Activated CD8-positive, alpha-beta memory T cell treated with anti-CD3 and anti-CD28 coated beads for 1 hour (primary cell): ENCODE measurements at places on chromosomes 5 and 9.

DNA sequence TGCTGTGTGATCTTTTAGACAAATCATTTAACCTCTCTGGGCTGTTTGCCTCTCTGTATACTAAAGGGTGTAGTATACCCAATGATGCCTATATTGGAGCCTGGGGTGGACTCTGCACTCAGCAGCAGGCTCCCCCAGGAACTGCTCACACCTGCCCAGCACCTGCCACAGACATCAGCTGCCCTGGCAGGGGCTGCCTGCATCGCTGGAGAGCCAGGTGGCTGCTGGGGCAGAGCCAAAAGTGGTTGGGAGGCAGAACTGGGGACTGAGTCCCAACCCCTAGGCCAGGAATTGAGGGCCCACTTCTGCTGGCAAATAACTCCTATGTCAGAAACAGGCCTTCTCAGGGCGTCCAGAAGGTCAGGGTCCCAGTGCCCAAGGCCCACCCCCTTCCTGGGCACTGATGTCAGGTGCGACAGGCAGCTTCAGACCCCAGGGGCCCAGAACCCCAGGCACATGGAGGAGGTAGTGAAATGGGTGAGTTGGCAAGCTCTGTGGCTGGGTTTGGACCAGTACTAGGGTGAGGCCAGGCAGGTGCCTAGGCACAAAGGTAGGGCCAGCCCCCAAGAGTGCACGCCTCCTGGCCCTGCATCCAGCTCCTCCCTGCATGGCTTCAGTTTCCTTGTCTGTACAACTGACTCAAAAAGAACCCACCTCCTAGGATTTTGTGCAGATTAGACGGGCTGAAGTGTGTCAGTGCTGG, 5.8 kb downstream of the UNC5A start:
- no peak for DNase-seq

DNA sequence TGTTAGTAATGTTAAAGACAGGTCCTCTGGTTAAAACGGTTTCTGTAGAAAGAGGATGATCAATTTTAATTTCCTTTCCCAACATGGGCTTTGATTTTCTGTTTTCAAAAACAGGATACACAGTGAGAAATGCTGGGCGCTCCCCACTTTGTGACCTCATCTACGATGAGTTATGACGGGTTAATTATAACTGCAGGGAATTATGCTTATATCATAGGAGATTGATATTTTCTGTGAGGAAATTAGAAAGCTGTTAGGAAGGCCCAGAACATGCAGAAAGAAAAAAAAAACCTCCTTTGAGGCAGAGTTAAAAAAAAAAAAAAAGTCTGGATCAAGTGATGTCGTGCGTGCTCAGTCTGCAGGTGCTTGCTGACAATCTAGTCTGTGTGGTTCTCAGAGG, 176.8 kb upstream of the OTULINL start:
- no peak for DNase-seq

DNA sequence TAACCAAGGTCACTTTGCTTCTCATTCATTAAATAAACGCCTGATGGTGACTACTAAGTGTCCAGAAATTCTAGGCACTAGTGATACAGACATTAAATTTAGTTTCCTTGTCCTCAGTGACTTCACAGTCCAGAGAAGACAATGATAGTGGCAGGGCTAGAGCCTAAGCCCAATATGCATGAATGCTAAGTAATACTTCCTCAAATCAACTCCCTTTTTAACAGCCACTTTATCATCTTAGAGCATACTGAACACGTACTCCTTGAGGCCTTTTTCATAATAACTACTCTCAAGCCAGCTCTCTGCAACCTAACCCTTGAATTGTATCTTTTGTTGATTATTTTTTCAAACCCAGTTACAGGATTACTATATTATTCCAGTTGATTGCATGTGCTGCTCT, 74.1 kb downstream of the STX17 start:
- DNase-seq = no peak

DNA sequence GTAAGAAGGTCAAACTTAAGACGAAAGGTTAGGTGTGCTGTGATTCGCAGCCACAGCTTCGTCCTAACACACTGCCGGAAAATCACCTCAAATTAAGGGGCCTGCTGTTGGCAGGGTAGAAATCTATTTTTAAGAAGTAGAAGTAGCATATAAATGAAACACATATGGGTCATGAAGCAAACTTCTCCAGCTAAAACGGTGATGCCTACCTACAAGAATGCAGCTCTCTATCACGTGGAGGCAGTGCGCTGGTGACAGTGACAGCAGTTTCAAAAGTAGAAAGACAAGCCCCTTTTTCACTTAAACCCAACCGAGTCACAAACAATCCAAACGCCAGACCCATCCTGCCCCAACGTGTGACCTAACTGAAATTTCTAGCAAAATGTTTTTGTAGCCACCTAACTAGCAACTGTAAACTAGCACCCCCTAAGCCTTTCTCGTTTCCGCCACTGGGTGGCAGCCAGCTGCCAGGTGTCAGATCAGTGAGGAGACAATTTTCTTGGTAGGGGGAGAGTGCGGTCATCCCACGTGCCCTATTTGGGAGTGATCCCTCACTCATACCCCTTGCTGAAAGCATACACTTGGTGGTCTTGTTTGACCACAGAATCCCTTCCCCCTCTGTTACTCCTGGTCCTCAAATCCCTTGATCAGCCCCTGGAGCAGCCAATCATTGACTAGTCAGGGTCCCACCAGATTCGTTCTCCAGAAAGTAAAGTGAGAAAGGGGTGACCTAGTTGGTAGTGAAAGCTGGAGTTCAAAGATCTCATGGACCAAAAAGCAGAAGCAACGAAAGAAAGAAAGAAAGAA, 71.8 kb upstream of the MAMDC2 start:
- no peak for DNase-seq

GRCh38 chr9:95082401-95083084, 235.0 kb downstream of the FANCC start:
- DNase-seq = no peak

DNA sequence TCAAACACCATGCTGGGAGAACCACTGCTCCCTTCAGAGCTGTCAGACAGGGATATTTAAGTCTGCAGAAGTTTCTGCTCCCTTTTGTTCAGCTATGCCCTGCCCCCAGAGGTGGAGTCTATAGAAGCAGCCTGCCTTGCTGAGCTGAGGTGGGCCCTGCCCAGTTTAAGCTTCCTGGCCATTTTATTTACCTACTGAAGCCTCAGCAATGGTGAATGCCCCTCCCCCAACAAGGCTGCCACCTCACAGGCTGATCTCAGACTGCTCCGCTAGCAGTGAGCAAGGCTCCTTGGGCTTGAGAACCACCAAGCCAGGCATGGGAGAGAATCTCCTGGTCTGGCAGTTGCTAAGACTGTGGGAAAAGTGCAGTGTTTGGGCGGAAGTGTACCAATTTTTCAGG, 205.5 kb upstream of the PTGER4 start:
- no peak for DNase-seq

DNA sequence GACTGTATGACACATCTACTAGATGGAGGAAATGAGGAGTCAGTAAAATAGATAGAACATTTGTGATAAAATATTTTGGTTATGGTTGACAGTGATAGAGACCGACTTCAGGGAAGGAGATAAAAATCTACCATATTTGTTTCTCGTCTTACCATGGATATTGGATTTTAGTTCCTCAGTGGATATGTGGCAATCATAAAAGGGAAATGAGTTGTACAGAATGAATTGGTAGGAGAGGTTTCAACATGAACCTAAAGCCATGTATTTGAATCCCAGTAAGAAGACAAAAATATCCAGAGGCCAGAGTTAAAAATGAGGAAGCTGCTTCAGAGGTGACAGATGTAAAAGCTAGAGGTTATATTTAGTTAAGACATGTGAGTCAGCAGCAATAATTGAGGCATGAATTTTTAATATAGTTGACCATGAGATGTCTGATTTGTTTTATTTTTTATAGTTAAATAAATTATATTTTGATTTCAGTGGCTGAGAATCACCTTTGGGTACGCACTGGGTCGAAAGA, 480.4 kb upstream of the TUSC1 start:
- no peak for DNase-seq

GRCh38 chr9:81573415-81574321, 115.7 kb downstream of the TLE1 start:
- DNase-seq = no peak

GRCh38 chr5:149015561-149015960, 47.3 kb downstream of the SH3TC2 start:
- no peak for DNase-seq

DNA sequence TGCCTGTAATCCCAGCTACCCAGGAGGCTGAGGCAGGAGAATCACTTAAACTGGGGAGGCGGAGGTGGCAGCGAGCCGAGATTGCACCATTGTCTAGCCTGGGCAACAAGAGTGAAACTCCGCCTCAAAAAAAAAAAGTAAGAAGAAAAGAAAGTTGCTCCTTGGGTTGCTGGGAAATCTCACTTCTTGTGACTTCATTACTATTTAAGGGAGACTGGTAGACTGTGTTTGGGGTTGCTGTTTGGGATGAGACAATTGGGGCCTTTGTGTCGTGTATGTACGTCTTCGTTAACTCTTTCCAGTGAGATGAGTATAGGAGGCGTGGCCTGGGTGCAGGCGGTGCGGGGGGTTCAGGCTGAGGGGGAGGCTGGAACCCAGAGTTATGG, 11.6 kb downstream of the NDST1 start:
- no peak for DNase-seq

- no peak for DNase-seq
Measured at GRCh38 chr5:75461679-75462078, 49.8 kb downstream of the CERT1 start.

DNA sequence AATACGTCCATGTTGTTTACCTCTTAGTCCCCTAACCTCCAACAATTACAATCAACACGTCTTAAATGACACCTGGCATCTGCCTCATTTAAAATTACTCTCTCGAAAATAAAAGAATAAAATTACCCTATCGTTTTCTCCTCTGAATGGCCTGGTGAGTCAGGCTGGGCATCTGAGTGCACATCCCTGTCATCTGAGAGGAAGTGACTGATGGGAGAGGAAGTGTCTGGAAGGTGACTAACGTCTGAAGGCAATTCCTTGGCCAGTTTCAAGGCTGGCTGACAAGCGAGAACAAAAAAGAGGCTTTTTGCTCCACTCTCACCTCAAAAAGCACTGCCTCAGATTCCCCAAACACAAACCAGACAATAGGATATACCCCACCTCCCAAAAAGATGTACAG, 57.7 kb downstream of the MAPKAP1 start:
- no peak for DNase-seq

GRCh38 chr5:4095918-4096630, 500.4 kb downstream of the IRX1 start:
- no peak for DNase-seq

DNA sequence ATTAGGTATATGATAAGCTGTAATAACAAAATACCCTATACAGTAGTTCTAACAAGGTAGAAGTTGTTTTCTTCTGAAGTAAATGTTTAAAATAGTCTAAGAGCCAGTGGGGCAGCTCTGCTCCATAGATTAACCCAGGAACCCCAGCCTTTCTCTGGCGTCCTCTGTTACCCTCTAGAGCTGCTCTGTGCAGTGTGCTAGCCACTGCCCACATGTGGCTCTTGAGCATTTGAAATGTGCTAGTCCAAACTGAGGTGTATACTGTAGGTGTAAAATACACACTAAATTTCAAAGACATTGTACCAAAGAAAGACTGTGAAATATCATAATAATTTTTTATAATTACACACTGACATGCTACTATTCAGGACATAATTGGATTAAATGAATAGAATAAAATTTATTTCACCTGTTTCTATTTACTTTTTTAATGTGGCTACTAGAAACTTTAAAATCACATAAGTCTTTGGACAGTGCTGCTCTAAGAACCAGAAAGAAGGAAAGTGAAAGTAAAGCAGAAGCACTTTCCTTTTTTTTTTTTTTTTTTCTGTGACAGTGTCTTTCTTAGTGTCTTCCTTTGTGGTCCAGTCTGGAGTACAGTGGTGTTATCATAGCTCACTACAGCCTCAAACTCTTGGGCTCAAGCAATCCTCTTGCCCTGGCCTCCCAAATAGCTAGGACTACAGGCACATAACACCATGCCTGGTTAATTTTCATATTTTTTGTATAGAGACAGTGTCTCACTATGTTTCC, 39.3 kb downstream of the RAI14 start:
- DNase-seq = no peak

GRCh38 chr5:318931-319601, 2.4 kb upstream of the AHRR start:
- DNase-seq = no peak

GRCh38 chr5:103374473-103374963, 116.0 kb downstream of the MACIR start:
- no peak for DNase-seq

- no peak for DNase-seq
Measured at GRCh38 chr5:133032852-133033742, 6.7 kb upstream of the ZCCHC10 start.

DNA sequence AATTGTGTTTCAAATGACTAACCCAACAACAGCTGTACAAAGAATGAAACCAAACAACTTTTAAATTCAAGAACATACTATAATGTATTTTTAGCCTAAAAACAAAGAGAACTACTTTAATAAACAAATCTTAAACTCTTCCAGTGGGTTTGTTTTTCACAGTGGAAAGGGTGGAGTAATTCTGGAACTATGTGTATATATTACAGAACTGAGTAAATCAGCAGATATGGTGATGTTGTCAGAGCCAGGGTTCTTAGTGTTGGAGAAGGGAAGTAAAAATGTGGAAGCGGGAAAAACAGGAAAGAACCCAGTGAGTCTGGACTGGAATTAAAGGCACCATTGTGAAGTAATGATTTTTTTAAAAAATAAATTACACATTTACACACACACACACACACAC, 144.9 kb downstream of the CDK5RAP2 start:
- no peak for DNase-seq

DNA sequence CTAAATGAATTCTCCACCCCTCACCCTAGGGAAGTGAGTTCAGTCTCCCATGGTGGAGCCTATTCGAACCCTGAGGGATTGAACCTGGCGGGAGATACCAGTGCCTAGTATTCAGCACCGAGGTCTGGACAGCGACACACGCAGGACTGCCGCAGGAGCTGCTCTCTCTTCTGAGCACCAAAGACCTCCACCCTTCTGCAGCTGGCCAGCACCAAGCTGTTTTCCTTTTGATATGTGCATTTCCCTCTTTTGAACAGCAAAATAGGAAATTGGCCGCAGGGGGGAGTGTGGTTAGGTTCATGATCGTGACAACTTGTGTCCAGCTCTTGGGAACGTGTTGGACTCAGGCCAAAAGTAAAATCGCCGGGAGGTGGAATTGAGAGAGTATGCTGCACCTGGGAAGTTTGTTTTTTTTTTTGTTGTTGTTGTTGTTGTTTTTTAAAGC, 1.2 kb upstream of the PCSK1 start:
- DNase-seq = no peak

DNA sequence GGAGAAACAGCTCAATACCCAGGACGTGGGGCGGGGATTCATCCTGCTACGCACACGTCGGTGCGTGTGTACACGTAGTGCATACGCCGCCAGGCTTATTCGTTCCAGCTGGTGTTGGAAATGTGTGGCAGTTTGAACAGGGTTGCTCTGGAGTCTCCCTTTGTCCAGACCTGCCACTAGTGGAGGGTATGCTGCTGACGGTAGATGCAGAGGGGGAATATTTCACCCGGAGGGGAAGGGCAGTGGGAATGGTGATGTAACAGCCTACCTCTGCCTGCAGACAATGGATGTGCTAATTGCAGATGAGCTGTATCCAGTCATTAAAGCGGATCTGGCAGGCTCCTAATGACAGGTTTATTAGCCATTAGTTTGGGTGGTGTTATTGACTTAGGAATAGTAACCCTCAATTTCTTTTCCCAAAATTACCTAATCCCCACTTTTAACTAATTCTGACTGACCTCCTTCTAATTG, 142.7 kb downstream of the PAX5 start:
- DNase-seq = no peak
